Stimulated activated CD4-positive, alpha-beta T cell treated with anti-CD3 and anti-CD28 coated beads, Interleukin-2, amount 100 ng/mL, for 24 hours (primary cell): ENCODE measurements at places on chromosomes 5 and 9.

DNA sequence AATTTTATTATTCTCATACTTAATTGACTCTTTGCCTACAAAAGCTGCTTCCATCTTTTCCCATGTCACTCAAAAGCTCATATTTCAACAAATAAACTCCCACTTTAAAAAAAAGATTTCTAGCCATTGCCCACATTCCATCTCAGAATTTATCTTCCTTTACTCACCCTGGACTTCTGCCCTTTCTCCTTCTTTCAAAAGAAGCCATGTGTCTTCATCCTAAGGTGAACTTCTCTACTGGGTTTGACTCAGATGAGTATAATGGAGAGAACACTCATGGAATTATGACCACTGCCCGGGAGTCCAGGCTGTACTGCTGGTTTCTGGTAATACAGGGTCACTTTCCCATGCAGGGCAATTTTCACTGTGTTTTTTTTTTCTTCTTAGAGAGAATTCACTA is 548.5 kb upstream of the ZNF462 start:
- no peak for DNase-seq

DNA sequence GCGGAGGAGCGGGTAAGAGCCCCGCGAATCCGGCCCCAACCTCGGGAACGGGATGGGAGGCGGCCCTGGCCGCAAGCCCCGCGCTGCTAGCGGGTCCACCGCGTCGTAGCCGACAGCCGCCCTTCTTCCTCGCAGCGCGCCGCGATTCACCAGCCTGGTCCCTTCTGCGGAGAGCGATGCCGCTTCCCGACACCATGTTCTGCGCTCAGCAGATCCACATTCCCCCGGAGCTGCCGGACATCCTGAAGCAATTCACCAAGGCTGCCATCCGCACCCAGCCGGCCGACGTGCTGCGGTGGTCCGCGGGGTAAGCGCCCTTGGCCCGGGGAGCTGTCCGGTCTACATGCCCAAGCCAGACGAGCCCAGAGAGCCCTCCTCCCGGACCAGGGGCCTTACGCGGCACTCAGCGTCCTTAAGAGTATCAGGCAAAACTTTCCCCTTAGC is 335 bp downstream of the ROPN1L start:
- no peak for DNase-seq

DNA sequence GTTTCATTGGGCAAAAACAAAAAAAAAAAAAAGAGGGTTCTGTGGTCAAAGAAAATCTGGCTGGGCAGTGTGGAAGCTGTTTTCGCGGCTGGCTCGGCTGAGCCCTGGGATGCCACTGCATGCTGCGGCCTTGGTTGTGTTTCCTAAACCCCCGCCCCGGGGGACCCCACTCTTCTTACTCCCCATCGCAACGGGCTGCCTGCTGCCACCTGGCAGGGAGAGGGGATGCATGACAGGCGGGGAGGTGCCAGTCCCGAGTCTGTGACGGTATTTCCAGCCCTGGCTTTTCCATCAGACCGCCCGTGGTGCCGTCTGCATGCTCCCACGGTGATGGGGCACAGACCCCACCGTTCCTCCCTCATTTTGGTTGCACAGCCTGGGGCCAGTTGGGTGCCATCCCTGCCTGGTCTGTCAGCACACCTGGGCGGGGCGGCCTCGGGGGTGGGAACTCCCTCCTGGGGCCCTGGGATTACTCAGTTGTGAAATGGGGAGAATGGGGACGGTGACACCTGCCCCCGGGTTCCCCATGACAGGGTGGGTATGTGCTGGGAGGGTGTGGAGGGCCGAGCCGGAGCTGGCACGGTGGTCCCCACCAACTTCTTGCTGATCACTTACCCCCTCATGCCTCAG is 101.0 kb downstream of the RXRA start:
- DNase-seq: no peak

- peak; percentile 4 for DNase-seq
These were observed 36.8 kb upstream of the UNC5A start for GRCh38 chr5:176773408-176774035.

DNA sequence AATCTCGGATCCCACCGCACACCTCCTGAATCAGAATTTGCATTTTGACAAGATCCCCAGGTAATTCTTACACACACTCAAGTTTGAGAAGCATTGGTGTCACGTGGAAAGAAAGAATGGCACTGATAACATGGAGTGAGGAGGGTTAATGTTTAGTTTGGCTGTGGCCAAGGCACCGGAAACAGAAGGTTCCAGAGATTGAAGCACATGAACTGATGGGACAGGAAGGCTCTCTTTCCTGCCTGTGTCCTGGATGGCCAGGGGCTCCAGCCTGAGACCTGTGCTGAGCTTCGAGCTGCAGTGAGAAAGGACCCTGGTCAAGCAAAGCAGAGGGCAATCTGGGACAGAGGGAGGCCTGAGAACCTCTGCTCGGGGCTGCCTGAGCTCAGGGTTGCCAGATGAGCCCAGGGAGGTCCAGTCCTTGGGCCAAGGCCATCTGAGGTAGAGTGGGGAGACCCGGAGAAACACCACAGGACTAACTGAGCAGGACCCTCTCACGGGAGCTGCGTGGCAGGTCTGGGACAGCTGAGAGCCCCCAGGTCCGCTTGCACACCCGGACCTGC is 27.3 kb downstream of the AFAP1L1 start:
- no peak for DNase-seq

GRCh38 chr5:72440207-72440638 is 67.0 kb downstream of the ZNF366 start:
- no peak for DNase-seq

GRCh38 chr9:105531530-105531929 is 26.4 kb upstream of the FKTN start:
- no peak for DNase-seq

- DNase-seq: no peak
These were observed 7.3 kb downstream of the SH3RF2 start for GRCh38 chr5:145943674-145944121.

DNA sequence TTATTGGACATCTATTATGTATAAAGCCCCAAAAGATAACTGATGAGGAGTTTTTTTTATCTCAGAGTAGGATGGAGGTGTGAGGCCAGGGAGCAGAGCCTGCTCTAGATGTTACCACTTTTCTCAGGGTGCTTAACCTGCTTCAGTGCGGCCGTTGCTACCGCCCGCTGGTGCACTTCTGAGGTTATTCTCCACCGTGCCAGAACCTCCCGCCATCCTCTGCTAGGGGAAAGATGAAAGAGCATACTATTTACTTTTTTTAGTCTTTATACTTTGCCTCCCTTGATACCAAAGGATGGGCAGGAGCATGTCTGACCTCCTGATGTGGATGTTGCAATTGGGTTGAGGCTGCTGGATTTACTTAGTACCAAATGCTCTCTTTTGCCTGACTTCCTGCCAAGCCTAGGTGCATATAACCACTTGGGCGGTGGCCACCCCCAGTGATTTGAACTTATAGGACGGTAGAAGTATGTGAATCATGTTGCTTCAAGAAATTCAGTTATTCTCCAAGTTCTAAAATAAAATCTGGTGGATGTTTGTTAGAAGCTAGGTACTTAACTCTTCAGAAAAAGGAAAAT is 71.1 kb upstream of the HSPB3 start:
- DNase-seq: no peak

DNA sequence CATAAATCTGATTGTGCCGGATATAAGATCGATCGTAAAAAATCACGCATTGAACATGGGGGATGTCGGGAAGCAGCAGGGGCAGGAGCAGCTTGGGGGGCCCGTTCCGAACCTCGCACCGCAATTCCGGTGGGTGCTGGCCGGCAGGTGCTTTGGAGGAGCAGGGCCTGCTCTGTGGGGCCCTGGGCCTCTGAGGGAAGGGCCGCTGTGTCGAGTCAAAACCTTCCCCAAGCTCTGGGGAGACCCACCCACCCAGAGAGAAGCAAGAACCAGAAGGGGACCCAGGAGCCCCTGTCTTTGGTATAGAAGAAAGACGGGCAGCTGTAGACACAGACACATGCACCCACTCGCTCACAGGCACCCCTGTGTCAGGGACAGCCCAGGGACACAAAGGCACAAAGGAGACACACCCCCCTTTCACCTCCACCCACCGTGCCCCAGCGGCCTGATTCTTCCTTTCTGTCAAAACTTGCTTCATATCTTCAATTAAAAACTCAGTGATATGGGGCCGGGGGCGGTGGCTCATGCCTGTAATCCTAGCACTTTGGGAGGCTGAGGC is 49.4 kb upstream of the ZBTB43 start:
- no peak for DNase-seq

- DNase-seq: no peak
These were observed 107.1 kb downstream of the OXCT1 start for GRCh38 chr5:41763081-41763480.

GRCh38 chr5:135348918-135349317 is 50.1 kb downstream of the MACROH2A1 start:
- no peak for DNase-seq

DNA sequence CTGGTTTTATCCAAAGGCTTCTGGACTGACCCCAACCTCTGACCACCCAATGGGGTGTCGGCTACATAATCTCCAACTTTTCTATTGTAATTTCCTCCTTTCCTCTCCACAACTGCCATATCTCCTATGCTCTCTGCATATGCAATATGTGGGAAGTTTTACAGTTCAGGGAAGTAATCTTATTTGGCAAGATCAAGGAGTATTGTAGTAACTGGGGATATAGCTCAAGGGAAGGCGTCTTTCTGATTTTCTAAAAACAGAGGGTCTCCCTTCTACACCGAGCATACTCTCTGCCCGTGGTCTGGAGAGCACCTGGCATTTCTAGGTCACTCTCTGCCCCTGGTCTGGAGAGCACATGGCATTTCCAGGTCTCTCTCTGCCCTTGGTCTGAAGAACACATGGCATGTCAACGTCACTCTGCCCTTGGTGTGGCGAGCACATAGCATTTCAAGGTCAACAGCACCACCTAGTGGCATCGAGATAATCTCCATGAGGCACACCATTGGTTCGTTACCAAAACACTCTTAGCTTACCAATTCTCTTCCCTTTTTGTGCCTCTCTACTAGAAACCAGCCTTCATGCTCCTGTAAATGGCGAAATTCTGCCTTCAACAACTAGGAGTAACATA is 616.4 kb upstream of the NUDT12 start:
- DNase-seq: peak; percentile 12

DNA sequence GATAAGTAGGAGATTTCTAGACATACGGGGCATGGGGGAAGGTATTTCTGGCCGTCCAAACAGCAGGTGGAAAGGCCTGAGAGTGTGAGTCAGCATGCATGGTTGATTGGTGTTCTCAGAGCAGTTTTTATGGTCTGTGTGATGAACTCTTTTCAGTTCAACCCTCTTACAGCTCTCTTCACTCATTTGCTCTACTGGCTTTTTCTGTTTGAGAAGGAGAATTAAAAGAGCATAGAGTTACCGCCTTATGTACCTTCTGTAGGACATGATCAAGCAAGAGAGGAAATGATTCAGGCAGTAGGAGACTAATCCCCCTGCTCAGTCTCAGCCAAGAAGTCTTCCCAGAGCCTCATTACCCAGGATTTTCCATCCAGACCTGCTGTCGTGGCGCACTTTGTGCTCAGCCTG is 92.4 kb downstream of the PRDM6 start:
- no peak for DNase-seq

- no peak for DNase-seq
These were observed 18.3 kb upstream of the GLIPR2 start for GRCh38 chr9:36118201-36118600.

DNA sequence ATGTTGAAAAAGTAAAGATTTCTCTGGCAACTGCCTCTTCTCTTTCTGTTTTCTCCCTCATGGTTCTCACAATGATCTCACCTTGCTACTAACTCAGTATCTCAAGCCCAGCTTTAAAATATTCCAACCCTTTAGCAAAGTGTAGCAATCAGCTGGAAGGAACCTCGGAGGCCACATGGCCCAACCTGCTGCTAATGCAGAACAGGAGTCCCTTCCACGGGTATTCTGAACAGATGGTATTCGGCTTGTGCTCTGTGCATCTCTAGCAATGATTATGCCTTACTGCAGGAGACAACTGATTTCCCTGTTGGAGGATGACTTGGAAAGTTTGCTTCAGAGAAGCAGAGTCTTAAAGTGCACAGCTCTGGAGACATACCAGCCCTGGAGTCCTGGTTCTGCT is 151.8 kb upstream of the PPP1R2B start:
- DNase-seq: no peak

- DNase-seq: peak; percentile 6
These were observed 518 bp downstream of the LOX start for GRCh38 chr5:122077366-122078115.

- no peak for DNase-seq
These were observed 183.4 kb downstream of the TMEM38B start for GRCh38 chr9:105877721-105878120.

- no peak for DNase-seq
These were observed 110.0 kb downstream of the ENC1 start for GRCh38 chr5:74530326-74531050.

DNA sequence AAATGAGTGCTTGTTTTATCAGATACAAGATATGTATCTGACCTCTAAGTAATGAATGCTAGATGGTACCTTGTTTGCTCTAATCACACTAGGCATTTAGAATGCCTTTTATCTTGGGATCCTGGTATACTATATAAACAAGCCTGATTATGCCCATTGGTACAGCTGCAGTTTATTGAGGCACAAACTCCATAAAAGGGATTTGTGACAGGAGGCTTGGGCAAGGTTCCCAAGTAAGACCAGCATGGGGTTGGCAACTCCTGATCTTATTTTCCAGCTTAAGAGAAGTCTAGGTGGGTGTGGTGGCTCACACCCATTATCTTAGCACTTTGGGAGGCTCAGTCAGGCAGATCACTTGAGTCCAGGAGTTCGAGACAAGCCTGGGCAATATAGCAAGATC is 93.9 kb upstream of the DMRT1 start:
- no peak for DNase-seq

DNA sequence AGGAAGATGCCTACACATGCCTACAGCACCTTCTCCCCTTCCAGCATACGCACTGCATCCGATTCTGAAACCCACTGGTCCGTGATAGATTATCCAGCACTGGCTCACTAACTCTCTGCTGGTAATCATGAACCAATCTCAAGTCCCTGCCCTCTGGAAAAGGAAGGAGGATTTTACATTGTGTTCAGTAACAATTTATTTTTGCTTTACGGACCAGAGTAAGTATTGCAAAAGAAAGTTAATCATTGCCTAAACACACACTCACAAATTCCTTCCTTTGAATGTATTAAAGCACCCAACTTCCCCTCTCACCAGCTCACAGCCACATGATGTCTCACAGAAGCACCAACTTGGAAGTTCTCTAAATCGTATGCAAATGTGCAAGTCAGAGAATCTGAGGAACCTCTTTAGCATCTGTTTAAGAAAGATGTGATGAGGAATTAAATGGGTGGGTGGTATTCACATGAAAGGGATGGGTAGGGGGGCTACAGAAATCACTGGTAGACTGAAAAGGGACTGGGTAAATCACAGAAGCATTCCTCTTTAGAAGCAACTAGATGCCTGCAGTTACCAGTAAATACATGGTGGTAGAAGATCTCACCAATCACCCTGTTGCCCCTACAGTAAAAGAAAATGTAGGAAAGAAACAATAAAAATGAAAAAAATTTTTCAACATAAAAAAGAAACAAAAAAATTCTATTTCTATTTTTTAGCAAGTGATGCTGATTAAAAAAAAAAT is 8.4 kb downstream of the GNAQ start:
- DNase-seq: no peak

DNA sequence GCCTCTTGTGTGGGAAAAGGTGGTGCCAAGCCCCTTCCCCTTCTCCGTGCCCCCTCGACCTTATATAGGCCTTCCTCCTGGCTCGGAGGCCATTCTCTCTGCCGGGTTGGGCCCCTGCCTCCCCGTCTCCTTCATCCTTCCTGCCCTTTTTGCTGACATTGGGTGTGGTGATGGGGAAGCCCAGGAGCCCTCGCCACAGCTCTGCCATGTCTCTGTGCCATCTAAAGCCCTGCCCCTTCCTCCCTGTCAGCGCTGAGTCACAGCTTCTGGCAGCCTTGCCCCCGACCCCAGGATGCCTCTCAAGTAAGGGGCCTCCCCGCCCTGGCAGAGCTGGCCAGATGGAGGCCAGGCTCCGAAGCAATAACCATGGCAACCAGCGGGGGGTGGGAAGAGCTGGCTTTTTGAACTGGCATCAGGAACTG is 30.4 kb downstream of the JADE2 start:
- peak; percentile 86 for DNase-seq
